ENCODE measurements at places on chromosomes 12 and 14. TPM values are rescaled to one million over a fixed set of nuclear protein-coding genes. Genes with fewer than 3 reads are reported as not detected.

AGAP2 gene
- 7.6 TPM for total RNA-seq

KERA gene
- total RNA-seq: not detected

FAM216A gene
- total RNA-seq: 9.0 TPM

TSPAN11 gene
- not detected for total RNA-seq

CACNA2D4 gene
- total RNA-seq: 17.2 TPM

ARHGAP9 gene
- total RNA-seq: 77.6 TPM

IGF1 gene
- total RNA-seq: not detected

RPGRIP1 gene
- total RNA-seq: 0.42 TPM

LMO3 gene
- total RNA-seq: not detected

SLC5A8 gene
- not detected for total RNA-seq

BIN2 gene
- total RNA-seq: 211 TPM

TSHR gene
- 0.21 TPM for total RNA-seq

PLCZ1 gene
- total RNA-seq: not detected
